ENCODE measurements at places on chromosomes 12 and 14.

GRCh38 chr12:78871566-78871965, 7.0 kb downstream of the SYT1 start:
- no peak for DNase-seq

- DNase-seq = no peak
Observed at GRCh38 chr14:99531251-99532096, 50.3 kb downstream of the CCNK start.

GRCh38 chr12:3743803-3744202, 9.1 kb downstream of the CRACR2A start:
- no peak for DNase-seq

DNA sequence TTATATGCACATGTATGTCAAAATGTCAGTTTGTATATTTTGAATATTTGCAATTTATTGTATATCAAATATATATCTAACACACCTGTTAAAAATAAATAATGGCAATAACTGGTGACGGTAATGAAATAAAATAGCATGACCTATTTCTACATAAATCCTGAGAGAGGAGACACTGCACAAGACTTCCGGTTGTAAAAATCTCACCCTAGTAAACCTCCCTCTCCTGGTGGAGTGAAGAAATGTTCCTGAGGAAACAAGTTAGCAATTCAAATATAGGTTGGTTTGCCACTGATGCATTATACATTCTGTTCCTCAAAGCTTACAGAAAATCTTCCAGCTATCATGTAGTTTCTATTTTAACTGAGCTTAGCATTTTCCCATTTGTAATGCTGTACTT, 166.1 kb upstream of the SYT10 start:
- DNase-seq = no peak

DNA sequence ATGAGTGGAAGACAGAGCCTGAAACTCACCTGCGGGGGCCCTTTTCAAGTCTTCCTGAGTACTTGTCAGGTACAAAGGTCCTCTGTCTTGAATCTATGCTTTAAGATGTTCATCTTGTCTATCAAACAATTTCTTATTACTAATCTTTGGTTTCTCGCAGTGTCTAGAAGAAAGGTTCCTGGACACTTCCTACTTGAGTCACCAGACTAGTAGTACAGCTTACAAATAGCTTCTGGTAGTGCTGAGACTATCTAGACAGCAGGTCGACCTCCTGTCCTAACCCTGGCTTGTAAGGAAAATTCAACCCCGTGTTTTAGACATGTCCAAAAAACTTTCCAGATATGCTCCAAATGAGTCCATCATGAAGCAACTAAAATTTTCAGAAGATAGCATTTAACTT, 11.2 kb upstream of the ARID2 start:
- no peak for DNase-seq

- no peak for DNase-seq
Observed at GRCh38 chr12:52166672-52167071, 25.1 kb downstream of the KRT80 start.

DNA sequence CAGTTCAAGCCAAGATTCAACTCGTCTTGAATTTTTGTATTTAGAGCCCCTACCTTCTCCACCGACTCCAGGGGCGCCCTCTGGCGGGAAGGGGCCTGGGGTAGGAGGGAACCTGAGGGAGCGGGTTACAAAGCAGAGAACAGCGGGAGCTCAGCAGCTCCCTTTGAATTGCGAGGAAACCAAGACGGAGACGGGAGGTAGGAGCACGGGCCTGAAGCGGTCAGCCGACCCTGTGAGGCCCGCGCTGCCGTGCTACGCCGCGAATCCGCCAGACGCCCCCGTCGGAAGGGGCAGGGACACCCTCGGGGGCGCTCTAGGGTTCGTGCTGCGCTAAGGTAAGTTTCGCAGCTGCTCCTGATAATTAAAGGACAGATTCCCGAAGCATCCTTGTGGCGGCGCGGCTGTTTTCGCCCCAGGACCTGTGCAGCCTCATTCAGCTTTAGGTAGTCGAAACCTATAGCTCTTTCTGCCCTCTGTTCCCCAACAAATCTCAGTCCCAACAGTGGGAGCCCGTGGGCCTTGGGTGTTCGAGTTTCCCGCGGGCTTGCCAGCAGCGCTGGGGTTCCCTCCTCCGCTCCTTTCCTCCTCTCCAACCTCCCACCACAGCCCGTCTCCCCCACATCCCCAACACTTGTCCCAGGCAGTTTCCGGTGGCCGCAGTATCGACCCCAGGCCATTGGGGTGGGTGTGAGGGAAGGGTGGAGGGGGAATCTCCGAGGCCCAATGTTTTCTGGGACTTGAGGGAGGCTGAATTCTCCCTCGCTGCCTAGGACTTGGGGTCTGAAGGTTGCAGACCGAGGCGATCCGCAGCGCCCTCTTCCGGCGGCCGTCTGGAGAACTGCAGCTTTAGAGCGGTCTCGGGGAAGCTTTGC, 5.1 kb upstream of the NKX2-1 start:
- DNase-seq = no peak

GRCh38 chr12:6266541-6266966, 43.9 kb upstream of the PLEKHG6 start:
- no peak for DNase-seq

- no peak for DNase-seq
Observed at GRCh38 chr14:61183196-61183885, 97.8 kb downstream of the TMEM30B start.

DNA sequence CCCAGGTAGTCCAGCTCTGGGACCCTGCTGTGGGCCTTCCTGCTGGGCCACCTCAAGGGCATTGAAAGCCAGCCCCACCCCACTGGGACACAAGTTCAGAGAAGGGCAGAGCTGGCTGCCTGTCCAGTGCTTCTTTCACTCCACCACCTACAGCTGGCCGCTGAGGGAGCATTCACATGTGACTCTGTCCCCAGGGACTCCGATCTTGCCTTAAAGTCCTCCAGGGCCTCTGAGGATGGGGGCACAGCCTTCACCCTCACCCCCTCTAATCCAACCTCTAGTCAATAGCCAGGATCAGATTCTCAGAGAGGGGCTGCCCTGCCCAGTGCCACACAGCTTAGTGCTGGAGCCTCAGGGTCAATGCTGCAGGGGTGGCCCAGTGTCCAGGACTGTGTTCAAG, 5.0 kb upstream of the CYP46A1 start:
- no peak for DNase-seq
